ENCODE measurements at places on chromosomes 16 and 17.

DNA sequence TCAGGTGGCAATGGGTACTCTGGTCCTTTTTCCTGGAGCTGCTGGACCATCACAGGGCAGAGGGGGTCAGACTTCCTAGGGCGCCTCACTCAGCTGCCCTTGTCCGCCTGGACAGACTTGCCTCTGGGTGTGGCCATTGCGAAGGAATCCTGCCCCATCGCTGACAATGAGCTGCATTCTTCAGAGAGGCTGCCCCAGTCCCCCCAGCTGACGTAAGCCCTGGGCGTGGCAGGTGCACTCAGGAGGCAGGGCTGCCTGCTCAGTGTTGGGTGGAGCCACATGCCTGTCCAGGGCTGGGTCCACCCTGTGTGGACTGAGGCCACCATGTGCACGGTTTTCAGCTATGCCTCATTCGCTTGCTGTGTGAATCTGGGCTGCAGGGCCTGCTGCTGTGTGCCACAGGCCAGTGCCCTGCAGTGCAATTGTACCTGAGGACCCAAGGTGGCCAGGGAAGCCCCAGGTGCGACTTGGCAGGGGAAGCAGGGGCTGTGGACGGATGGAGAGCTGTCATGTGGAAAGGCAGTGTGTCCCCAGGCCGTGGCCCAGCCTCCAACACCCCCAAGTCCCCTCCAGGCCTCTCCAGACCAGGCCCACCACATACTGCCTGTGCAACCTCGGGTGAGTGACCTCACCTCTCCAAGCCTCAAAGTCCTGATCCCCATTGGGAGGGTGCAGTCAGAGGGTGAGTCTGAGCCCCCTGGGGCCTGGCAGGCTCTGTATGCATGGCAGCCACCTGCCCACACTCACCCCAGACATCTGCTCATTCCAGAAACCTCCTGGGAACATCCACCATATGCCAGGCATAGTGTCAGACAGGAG is 14.0 kb upstream of the MPRIP start:
- peak; percentile 94 for DNase-seq

- DNase-seq = no peak
Observed at GRCh38 chr17:76071531-76072147, 678 bp downstream of the SRP68 start.

GRCh38 chr16:9422762-9423513 is 331.5 kb downstream of the HAPSTR1 start:
- DNase-seq = no peak

- no peak for DNase-seq
Observed at GRCh38 chr16:57916735-57917438, 54.0 kb downstream of the CNGB1 start.

- DNase-seq = peak; percentile 37
Observed at GRCh38 chr16:85173146-85173980, 61.1 kb upstream of the CIBAR2 start.

- DNase-seq = no peak
Observed at GRCh38 chr17:9668517-9668916, 23.2 kb downstream of the USP43 start.

Data from SHP77 treated with DMSO at 0.1 percent for 48 hours (cell line).